CD4-positive, alpha-beta T cell (primary cell): ENCODE measurements at places on chromosomes 16 and 17.

DNA sequence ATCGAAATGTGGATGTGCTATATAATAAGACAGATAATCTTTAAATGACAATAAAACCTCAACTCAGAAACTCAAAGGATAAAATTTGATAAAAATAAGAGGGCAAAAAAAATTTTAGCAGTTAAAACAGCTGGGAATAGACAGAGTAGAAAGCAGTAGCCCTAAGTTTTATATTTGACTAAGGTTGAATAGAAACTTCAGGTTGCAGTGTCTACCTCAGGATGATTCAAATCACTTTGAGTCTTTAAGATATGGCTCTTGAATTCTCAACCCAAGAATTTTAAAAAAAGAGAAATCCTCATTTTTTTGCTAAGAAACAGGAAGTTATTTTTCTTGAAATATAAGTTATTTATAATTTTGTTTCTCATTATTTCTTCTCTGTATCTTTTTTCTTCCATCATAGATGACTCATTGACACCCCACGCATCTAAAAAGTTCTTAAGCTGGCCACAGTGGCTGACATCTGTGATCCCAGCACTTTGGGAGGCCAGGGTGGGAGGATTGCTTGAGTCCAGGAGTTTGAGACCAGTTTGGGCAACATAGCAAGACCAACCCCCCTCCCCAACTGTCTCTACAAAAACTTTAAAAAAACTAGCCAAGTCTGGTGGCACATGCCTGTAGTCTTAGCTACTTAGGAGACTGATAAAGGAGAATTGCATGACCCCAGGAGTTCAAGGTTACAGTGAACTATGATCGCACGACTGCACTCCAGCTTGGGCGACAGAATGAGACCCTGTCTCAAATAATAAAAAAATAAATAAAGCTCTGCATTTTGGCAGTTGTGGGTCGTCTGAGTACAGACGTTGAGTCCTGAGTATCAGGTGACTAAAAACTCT is 23.9 kb downstream of the NFAT5 start:
- DNase-seq, result no peak

DNA sequence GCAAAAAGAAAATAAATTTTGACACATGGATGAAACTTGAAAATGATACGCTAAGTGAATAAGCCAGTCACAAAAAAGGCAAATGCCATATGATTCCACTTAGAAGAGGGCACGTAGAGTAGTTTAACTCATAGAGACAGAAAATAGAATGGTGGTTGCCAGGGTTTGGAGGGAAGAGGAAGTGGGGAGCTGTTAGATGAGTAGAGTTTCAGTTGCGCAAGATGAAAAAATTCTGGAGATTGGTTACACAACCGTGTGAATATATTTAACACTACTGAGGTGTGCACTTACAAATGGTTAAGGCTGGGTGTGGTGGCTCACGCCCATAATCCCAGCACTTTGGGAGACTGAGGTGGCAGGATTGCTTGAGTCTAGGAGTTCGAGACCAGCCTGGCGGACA is 93.4 kb upstream of the TMEM132E start:
- no peak for DNase-seq

GRCh38 chr16:87060034-87060986 is 256.9 kb downstream of the C16orf95 start:
- no peak for DNase-seq

- DNase-seq, result no peak
Observed at GRCh38 chr16:78878570-78878969, 722.0 kb downstream of the MAF start.

GRCh38 chr16:27676839-27677238 is 126.9 kb downstream of the KATNIP start:
- DNase-seq, result no peak

DNA sequence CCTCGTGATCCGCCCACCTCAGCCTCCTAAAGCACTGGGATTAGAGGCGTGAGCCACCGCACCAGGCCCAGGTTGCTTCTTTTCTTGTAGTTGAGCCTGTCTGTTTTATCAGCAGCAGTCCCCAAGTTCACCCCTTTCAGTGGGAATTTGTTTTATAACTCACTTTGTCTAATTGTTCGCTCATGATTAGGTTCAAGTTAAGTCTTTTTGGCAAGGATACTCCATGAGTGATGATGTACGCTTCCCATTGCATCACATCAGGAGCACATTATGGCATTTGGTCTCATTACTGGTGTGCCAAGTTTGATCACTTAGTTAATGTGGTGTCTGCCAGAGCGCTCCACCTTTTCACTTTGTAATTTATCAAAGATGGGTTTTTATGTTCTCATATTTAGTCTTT is 14.4 kb upstream of the GJD3 start:
- no peak for DNase-seq
